ENCODE measurements at places on chromosomes 12 and 14.

DNA sequence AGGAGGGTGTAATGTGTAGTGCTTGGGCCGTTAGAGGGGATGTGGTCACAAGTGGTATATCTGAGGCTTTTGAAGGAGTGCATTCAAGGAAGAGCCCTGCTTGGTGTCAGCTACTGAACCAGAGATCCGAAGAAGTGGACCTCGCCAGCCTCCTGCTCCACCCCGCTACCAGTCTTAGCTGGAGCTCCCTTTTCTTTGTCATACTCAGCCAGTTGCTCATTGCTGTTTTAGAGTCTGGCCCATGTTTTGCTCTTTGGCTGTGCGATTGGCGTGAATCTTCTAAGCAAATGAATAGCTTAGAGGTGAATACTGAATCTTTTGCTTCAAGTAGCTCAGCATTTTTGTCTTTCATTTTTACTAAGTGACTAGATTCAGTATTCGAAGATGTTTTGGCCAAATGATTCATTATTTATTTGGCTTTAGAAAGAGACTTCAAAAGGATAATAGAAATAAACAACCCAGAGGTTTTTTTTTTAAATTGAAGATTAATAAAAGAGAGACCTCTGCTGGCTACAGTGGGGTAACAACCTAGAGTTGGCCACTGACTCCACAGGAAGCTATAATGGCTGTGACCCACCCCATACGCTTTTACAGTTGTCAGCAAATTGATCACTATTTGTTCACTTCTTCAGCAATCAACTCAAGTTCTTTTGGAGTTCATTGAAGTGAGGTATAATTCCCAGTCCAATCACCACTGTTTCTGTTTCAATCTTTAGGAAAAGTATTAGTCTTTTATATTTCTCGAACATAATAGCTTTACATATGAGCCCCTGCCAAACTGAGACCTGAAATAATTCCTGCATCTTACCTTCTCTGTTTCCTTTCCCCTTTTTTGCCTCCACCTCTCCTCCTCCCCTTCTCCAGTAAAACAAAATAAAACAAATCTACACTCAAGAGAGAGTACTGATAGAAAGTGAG, 19.9 kb downstream of the CDKN1B start:
- no peak for DNase-seq

- no peak for DNase-seq
These were observed 362.3 kb downstream of the NAV3 start for GRCh38 chr12:78192979-78193378.

GRCh38 chr14:61662437-61663311, 32.6 kb upstream of the HIF1A start:
- peak; percentile 22 for DNase-seq

GRCh38 chr12:60194678-60195077, 598.8 kb downstream of the SLC16A7 start:
- no peak for DNase-seq

DNA sequence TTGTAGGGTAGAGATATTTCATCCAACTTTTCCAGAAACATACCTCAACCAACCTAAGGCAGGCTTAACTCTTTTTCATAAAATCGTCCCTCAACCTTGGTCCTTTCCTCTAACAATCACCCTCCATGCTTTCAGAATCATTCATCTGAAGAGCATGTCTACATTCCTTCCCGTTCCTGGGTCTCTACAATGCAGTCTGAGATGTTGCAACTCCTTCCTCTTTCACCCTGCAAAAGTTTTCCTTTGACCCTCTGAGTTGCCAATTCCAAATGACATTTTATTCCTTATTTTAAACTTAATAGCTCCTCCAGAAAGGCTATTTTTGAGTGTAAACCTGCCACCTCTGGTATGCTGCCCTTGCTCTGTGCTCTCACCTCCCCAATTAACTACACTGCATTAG, 16.7 kb downstream of the SLC7A7 start:
- no peak for DNase-seq
